ENCODE measurements at places on chromosomes 12 and 14. TPM values are rescaled to one million over a fixed set of nuclear protein-coding genes. Genes with fewer than 3 reads are reported as not detected.

Gene MLEC
- 116 TPM for total RNA-seq

- DNase-seq = no peak
These were observed 2.0 kb downstream of the ARL6IP4 start for GRCh38 chr12:122982477-122982815.

GRCh38 chr12:101414533-101415119 lies 7.1 kb upstream of the ARL1 start:
- peak; percentile 46 for DNase-seq

DNA sequence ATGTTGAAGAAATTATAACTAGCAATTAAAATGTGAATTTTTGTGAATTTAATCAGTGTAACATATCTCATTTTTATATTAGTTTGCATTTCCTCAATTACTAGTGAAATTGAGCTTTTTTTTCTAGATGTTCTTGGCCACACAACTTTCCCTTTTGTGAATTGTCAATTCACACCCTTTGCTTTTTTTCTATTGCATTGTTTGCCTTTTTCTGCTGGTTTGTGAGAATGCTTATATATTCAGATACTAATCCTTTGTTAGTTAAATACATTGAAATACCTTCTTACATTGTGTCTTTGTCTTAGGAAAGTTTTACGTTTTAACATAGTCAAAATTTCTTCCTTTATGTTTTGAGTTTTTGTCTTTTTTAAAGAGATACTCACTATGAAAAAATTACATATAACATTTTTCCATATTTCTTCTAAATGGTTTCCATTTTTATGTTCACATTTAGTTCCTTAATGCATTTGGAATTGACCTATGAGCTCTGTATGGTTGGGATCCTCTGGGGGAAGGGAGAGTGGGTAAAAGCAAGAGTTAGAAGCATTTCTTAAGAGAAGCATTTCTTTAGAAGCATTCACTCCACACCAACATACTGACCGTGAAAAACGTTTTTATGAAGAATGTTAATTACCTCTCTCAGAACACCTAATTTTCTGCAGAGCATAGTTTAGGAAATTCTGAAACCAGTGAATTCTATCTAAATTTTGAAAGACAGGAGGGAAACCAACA lies 126.0 kb downstream of the CAPZA3 start:
- no peak for DNase-seq

GRCh38 chr12:2940564-2940963 lies 18.6 kb upstream of the TEAD4 start:
- no peak for DNase-seq

Measured in prostate gland (tissue), 2 donors.